Amniotic stem cell (primary cell): ENCODE measurements at places on chromosomes 5 and 9.

GRCh38 chr9:38066914-38067858 lies 1.8 kb downstream of the SHB start:
- DNase-seq: no peak

DNA sequence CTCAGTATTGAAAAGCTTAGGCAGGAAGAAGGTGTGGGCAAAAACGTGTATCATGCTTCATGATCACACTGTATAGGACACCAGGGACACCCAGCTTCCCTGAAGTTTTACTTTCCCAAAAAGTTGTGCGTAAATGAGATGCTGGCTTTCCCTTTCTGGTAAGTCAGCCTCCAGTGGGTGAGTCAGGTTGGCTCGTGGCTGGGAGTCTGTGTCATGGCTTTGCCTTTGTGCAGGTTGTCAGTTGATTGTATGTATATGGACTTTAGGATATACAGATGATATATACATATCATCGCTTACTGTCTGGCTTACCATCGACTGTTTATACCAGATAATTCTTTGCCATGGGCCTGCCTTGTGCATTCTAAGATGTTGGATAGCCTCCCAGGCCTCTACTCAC lies 34.2 kb downstream of the ADRB2 start:
- no peak for DNase-seq

GRCh38 chr5:63125392-63125791 lies 546.8 kb downstream of the LRRC70 start:
- no peak for DNase-seq

GRCh38 chr5:17024686-17025180 lies 88.6 kb upstream of the MYO10 start:
- peak; percentile 29 for DNase-seq

DNA sequence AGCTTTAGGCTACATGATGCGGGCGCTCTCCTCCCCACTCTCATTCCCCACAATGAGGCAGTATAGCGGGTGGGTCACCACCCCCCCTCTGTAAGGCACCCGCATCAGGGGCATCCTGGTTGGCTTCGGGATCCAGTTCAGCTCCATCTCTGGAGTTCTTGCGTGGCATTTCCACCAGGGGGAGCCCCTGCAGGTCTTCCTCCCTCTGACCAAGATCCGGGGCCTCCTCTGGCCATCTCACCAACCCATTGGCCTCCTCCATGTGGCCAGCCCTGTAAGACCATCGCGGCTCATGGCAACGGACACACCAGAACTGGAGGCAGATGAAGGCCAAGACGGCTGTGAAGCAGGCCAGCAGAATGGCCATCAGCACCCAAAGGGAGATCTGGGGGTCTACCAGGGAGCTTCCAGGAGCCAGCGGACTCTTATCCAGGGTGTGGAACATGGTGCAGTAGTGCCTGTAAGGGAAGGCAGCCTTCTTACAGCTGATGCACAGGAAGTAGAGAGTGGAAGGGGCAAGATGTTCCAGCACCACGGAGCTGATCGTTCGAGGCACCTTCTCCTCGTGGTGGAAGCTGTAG lies 77.0 kb downstream of the CYFIP2 start:
- DNase-seq: no peak

DNA sequence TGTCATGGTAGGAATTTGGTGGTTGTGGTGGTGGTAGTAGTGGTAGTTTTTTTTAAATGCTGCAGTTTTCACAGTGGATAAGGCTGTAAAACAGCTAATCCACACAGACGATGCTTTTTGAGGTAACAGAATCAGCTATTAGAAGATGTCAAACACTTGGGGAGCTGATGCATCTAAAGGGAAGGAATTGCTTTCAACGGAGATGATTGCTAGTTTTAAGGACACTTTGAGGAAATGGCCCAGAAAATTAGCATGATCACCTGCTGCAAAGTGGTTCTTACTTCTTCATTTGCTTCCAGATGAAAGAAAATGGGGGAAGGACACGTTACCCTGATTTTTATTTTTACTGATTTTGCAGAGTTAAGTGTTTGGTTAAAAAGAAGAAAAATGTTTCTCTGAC lies 178.2 kb upstream of the ATP10B start:
- no peak for DNase-seq

DNA sequence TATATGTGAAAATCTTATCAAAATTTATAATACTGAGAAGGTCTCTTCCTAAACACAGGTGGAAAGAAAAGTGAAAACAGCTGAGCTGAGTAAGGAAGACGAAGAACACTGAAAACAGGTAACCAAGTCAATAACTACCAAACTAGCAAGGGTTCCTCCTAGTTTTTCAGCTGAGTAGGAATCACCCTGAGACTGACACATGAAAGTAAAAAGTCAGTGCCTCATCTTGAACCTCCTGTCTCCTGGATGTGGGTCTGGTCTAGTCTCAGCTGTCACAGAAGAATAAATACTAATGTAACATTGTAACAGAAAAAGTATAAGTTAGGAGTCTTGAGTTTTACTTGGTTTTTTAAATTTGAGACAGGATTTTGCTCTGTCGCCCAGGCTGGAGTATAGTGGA lies 121.0 kb downstream of the MEF2C start:
- DNase-seq: no peak

DNA sequence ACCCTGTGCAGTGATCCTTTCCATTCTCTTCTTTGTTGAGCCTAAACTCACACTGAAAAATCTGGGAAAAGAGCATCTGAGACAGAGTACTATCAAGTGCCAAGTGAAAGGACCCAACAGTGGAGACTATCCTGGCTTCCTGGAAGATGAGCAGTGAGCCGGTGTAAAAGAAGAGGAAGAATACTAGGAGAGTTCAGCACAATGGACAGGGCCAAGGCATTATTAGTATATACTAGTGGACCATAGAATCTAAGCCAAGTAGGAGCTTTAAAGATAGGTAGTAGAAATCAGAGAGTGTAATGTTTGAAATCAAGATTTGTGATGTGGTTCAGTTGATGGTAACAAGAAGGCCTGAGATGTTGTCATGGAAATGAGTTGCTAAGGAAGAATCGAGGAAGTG lies 140.8 kb downstream of the CAMK4 start:
- no peak for DNase-seq

- DNase-seq: peak; percentile 45
Measured at GRCh38 chr9:120366644-120367019, 213.3 kb downstream of the CDK5RAP2 start.

GRCh38 chr5:34571677-34572041 lies 84.5 kb upstream of the RAI14 start:
- DNase-seq: peak; percentile 51

GRCh38 chr5:176364765-176365350 lies 429 bp upstream of the ARL10 start:
- no peak for DNase-seq

GRCh38 chr9:84990416-84990815 lies 320.9 kb downstream of the NTRK2 start:
- no peak for DNase-seq

- no peak for DNase-seq
Measured at GRCh38 chr9:134812343-134812673, 68.3 kb upstream of the FCN2 start.

GRCh38 chr5:82234885-82235284 lies 43.3 kb downstream of the RPS23 start:
- no peak for DNase-seq

GRCh38 chr9:136051453-136051836 lies 43.6 kb downstream of the NACC2 start:
- DNase-seq: no peak

GRCh38 chr5:53052499-53052898 lies 57.1 kb downstream of the MOCS2 start:
- DNase-seq: no peak

DNA sequence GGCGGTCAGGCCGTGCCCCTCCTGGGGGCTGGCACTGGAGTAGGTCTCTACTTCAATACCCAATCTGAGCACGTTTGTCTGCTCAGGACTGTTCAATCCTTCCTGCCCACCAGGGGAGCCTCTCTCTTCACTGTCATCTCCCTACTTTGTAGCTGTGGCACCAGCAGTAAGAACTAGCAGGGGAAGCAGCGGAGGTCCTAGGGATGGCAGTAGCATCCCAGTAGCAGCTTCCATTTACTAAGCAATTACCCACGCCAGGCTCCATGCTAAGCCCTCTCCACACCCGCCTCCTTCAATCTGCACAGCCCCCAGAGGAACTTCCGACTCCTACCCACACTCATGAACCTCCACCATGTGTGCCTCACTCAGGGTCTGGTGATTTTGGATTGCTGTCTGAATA lies 31.7 kb downstream of the FSTL4 start:
- no peak for DNase-seq
